Stimulated activated CD4-positive, alpha-beta T cell treated with anti-CD3 and anti-CD28 coated beads, Interleukin-4, amount 100 ng/mL, for 4 hours (primary cell): ENCODE measurements at places on chromosomes 5 and 9.

GRCh38 chr5:113218906-113219517, 215.8 kb downstream of the TSSK1B start:
- no peak for DNase-seq

DNA sequence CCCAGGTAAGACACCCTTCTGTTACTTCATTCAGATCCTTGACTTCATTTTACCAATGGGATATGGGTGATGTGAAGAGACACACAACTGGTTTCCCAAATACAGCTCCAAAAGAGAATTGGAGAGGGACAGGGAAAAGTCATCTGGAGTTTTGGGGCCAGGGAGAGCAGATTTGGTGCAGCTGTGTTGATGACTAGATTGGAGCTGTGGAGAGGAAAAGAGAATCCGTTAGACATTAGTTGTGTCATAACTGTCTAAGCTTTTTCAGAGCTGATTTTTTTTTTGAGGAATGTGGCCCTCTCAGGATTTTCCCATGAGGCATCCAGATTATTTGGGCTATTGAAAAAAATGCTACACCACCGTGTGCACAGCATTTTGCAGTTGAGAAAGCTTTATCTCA, 423.4 kb downstream of the DMAC1 start:
- DNase-seq = no peak

- DNase-seq = no peak
Measured at GRCh38 chr5:488744-489688, 35.2 kb downstream of the SLC9A3 start.

- DNase-seq = no peak
Measured at GRCh38 chr5:59178482-59178881, 595.6 kb downstream of the RAB3C start.

GRCh38 chr9:89448821-89449220, 49.1 kb downstream of the SEMA4D start:
- no peak for DNase-seq

DNA sequence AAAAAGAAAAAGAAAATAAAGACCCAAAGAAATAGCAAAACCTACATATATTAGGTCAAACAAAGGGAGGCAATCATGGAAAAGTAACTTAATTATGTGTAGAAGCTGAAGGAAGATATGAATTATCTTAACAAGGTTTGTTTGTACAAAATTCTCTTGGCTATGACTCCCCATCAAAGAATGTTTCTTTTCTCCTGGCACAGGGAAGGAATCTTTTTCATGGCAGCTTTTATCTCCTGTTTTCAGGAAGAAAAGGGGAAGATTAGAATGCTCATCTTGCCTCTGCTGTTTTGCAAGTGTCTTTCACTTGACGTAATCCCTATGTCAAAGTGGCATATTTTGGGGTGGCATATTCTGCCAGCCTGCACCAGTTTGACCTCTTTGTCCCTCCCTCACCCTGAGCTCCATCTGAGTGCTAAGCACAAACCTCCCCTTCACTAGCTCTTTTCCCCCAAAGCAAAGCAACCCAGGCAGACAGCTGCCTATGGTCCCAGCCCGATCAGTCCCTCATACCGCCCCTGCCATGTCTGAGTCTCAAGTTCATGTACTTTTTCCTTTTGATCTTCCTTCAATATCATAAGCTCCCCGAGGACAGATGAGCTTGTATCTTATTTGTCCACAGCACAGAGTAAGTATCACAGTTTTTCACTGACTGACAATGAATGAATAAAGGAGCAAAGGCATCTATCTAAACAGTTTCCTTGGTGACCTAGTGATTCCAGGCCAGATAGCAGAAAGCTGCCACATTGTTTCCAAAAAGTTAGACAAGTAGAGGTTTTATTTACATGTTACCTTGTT, 242.8 kb upstream of the ANKRD55 start:
- no peak for DNase-seq

GRCh38 chr9:31542384-31543055, 841.9 kb upstream of the ACO1 start:
- no peak for DNase-seq
